Lung (tissue), 17 donors: ENCODE measurements at places on chromosomes 4 and X. TPM values are rescaled to one million over a fixed set of nuclear protein-coding genes. Genes with fewer than 3 reads are reported as not detected.
A peak's percentile ranks its signal among the peaks of the same experiment; 100 is the strongest.

GRCh38 chr4:78971326-78971725 is 32.1 kb upstream of the PAQR3 start:
- no peak overlapping the region for H3K4me3 ChIP-seq
- no peaks in the 10 kb centered on the region for H3K36me3 ChIP-seq
- DNase-seq = peak; percentile 14
- H3K4me1 ChIP-seq = no peaks in the 10 kb centered on the region

- DNase-seq = no peak
- no peaks in the 10 kb centered on the region for H3K4me1 ChIP-seq
- no peak overlapping the region for H3K4me3 ChIP-seq
- no peaks in the 10 kb centered on the region for H3K27me3 ChIP-seq
Observed at GRCh38 chrX:132063862-132064261, 40.8 kb downstream of the STK26 start.

The CXorf49 gene
- not detected for total RNA-seq

The KLKB1 gene
- total RNA-seq = 0.31 TPM

- H3K4me1 ChIP-seq = no peaks in the 10 kb centered on the region
- H3K36me3 ChIP-seq = no peaks in the 10 kb centered on the region
- H3K27me3 ChIP-seq = no peaks in the 10 kb centered on the region
- no peak overlapping the region for H3K27ac ChIP-seq
Observed at GRCh38 chr4:168483811-168484210, 3.5 kb upstream of the DDX60L start.

DNA sequence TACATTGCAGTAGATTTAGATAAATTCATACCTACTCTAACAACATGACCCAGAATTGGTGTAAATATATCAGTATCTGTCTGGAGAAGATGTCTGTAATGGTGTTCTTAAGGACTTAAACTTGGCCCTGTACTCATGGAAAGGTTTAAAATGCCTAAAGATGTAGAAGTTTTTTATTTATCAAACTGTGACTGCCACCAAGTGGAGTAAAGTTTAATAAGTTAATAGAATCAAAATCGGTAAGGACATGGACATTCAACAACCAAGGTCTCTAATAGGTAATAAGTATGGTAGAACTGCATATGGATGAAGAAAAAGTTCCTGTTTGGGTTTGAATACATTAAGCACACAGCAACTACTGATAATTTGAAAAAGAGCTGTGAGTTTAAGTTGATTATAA is 474.0 kb upstream of the NDST3 start:
- no peak overlapping the region for H3K27ac ChIP-seq
- H3K36me3 ChIP-seq = no peaks in the 10 kb centered on the region
- H3K27me3 ChIP-seq = no peaks in the 10 kb centered on the region
- H3K4me3 ChIP-seq = no peak overlapping the region
- peak; percentile 59 for DNase-seq
- H3K4me1 ChIP-seq = no peaks in the 10 kb centered on the region

The SLC38A5 gene
- total RNA-seq = 65.3 TPM

DNA sequence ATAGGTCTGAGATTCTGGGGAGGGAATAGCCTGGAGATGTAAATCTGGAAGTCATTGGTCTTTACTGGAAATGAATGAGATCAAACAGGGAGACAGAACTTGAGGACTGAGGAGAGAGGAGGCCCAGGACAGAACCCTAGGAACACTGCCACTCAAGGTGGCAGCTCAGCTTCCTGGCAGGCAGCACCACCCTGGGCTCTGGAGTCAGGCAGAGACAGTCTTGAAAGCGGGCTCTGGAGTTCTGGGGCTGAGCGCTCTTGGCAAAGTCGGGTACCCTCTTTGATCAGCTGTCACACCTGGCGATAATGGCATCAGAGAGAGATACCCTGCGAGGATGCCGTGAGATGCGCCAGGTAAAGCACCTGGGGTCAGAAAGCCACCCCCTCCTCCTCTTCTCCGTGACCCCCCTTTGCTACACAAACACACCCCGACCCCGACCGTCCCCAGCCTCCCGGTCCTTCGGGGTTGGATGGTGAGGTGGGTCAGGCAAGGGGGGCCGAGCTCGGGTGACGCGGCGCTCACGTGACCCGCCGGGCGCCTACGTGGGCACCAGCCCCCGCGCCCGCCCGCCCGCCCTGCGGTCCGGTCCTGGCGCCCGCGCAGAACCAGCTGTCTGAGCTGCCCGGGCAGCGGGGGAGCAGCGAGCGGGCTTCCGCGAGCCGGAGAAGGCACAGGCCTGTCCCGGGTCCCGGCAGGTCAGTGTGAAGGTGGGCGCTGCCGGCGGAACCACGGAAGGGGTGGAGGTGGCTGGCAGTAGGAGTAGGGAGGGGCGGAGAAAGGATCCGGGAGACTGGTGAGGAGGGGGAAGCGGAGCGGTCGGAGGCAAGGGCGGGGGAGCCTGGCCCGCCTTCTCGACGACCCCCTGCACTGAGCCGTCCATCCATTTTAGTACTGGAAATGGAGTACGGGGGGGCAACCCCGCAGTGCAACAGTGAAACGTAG is at the start of gene TCEAL3:
TSS of gene TCEAL3 (plus strand) at position 600 of the 942 bp plus-strand sequence. CDS start 1,102 bp downstream, outside the sequence.
- no peaks in the 10 kb centered on the region for H3K36me3 ChIP-seq
- peak within 1 kb of the TSS; percentile 77 for H3K4me3 ChIP-seq
- H3K27me3 ChIP-seq = peaks cover 18% of the 10 kb centered on the region
- H3K27ac ChIP-seq = peak within 1 kb of the TSS; percentile 94
- peaks cover 4% of the 10 kb centered on the region for H3K4me1 ChIP-seq

- H3K36me3 ChIP-seq = no peaks in the 10 kb centered on the region
- no peaks in the 10 kb centered on the region for H3K27me3 ChIP-seq
- no peak overlapping the region for H3K27ac ChIP-seq
- no peak overlapping the region for H3K4me3 ChIP-seq
- H3K4me1 ChIP-seq = no peaks in the 10 kb centered on the region
Observed at GRCh38 chrX:51292421-51292820, 40.2 kb upstream of the NUDT10 start.

GRCh38 chrX:154714925-154715324 is 36.0 kb downstream of the GAB3 start:
- no peak overlapping the region for H3K4me3 ChIP-seq
- H3K4me1 ChIP-seq = peaks cover 5% of the 10 kb centered on the region
- DNase-seq = peak; percentile 64
- H3K27ac ChIP-seq = no peak overlapping the region

The RASSF6 gene
- 2.7 TPM for total RNA-seq

The CT45A10 gene
- total RNA-seq = not detected

The OPRPN gene
- total RNA-seq = not detected

- no peaks in the 10 kb centered on the region for H3K4me1 ChIP-seq
- DNase-seq = peak; percentile 2
- H3K36me3 ChIP-seq = no peaks in the 10 kb centered on the region
- peaks cover 5% of the 10 kb centered on the region for H3K27me3 ChIP-seq
- no peak overlapping the region for H3K4me3 ChIP-seq
- no peak overlapping the region for H3K27ac ChIP-seq
Observed at GRCh38 chrX:28582511-28582910, 4.7 kb upstream of the IL1RAPL1 start.

The NIPAL1 gene
- total RNA-seq = 2.1 TPM

DNA sequence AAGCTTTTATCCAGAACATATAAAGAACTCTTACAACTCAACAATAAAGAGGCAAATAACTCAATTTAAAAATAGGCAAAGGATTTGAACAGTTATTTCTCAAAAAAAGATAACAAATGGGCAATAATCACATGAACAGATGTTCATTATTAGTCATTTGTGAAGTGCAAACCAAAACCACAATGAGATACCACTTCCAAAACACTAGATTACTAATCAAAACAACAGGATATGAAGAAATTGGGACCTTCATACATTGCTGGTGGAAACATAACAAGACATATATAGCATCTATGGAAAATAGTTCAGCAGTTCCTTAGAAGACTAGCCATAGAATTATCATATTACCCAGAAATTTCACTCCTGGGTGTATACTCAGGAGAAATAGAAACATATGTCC is 224.6 kb downstream of the FBXO8 start:
- H3K4me3 ChIP-seq = no peak overlapping the region
- DNase-seq = no peak
- peaks cover 13% of the 10 kb centered on the region for H3K4me1 ChIP-seq
- H3K27me3 ChIP-seq = no peaks in the 10 kb centered on the region
- H3K36me3 ChIP-seq = no peaks in the 10 kb centered on the region
- no peak overlapping the region for H3K27ac ChIP-seq

The HELT gene
- total RNA-seq = 2.5 TPM

GRCh38 chr4:144739511-144740033 is 93.6 kb downstream of the HHIP start:
- H3K4me1 ChIP-seq = no peaks in the 10 kb centered on the region
- no peak overlapping the region for H3K4me3 ChIP-seq
- DNase-seq = no peak
- H3K36me3 ChIP-seq = no peaks in the 10 kb centered on the region

The SORCS2 gene
- total RNA-seq = 2.7 TPM

DNA sequence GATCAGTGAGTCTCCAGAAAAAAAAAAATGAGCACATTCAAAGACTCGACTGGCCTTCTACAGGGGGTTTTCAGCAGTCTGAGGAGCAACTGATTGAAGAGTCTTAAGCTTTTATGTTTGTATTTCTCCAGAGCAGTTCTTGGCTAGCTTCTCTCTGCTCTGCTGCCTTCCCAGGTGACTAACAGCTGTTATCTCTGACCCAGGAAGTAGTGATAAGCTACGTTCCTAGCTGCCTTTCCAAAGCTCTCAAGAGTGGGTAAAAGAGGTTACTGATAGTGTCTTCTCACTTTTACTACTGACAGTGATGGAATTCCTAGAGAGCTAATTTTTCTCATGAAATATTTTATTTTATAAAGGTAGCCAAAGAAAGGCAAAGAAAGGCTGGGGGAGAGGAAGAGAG is 66.6 kb downstream of the ENOX2 start:
- H3K27me3 ChIP-seq = no peaks in the 10 kb centered on the region
- H3K27ac ChIP-seq = no peak overlapping the region
- H3K4me1 ChIP-seq = peaks cover 5% of the 10 kb centered on the region
- H3K4me3 ChIP-seq = no peak overlapping the region
- H3K36me3 ChIP-seq = no peaks in the 10 kb centered on the region

DNA sequence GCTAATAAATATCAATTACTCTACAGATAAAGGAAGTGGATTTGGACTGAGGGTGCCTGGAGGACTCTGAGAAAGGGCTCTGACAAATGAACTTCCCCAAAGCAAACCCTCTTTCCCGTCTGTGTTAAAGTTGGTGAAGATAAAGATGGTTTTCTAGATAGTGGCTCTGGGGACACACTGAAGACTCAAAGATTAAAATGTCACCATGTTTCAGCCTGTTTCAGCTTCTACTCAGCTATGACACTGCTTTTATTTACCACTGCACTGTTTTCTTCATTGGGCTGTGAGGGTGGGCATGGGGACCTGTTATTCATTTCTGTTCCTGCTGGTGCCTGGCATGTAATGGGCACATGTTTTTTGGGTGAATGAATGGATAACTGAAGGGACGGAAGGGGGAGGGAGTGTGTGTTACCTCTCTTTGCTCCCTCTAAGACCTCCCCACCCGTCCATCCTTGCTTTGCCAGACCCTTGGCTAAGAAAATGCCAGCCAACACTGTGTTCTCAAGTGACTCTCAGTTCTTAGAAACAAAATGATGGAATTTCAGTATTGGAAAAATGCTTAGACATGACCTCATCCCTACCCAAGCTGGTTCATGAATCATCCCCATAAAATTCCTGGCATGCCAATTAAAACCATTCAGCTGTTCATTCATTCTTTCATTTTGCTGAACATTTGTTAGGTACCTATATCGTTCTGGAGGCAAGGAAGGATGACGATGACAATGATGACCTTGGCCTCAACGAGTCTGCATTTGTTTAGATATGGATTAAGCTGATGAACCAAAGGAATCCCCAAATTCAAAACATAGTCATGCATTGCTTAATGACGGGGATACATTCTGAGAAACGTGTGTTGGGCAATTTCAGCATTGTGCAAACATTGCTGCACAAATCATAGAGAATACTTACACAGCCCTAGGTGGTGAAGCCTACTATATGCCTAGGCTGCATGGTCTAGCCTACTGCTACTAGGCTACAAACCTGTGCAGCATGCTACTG is 13.4 kb upstream of the STK32B start:
- peak; percentile 40 for DNase-seq
- no peak overlapping the region for H3K4me3 ChIP-seq
- no peaks in the 10 kb centered on the region for H3K27me3 ChIP-seq
- H3K27ac ChIP-seq = no peak overlapping the region
- H3K36me3 ChIP-seq = no peaks in the 10 kb centered on the region

The SUPT20HL2 gene
- total RNA-seq = not detected

DNA sequence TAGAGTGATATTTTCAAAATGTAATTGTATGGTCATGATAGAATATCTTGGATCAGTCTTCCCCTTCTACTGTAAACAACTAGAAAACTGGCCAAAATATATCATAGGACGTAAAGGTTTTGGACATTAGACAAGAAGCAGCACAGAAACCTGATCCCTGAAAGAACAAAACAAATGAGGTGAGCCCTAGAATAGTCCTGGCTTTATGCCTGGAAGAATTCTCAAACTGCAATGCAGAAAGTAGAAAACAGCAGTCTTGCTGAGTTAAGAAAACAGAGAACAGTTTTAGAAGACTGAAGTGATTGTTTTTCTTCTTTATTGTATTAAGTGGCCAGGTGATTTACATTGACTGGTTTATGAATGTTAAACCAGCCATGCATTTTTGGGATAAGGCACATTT is 19.5 kb downstream of the NSUN7 start:
- H3K4me3 ChIP-seq = no peak overlapping the region
- no peaks in the 10 kb centered on the region for H3K27me3 ChIP-seq
- no peak for DNase-seq
- peaks cover 7% of the 10 kb centered on the region for H3K4me1 ChIP-seq
- H3K27ac ChIP-seq = no peak overlapping the region

The SPANXD gene
- total RNA-seq = not detected

The FABP2 gene
- total RNA-seq = not detected

DNA sequence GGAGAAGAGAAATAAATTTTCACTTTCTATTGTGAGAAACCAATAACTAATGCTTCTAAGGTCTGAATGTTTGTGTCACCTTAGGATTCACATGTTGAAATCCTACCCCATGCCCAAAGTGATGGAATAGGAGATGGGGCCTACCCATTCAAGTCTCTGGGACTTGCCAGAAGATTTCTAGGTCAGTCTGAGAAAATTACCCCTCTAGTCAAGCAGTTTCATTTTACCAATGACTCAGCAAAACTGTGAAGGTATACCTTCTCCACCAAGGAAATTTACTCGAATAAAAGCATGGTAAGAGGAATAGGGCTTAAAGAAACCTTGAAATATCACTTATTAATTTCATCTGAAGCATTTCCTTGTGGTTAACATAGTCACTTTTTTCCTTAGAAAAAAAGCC is 23.5 kb upstream of the PAPSS1 start:
- no peak overlapping the region for H3K27ac ChIP-seq
- no peak for DNase-seq
- no peak overlapping the region for H3K4me3 ChIP-seq
- no peaks in the 10 kb centered on the region for H3K36me3 ChIP-seq
- no peaks in the 10 kb centered on the region for H3K27me3 ChIP-seq

DNA sequence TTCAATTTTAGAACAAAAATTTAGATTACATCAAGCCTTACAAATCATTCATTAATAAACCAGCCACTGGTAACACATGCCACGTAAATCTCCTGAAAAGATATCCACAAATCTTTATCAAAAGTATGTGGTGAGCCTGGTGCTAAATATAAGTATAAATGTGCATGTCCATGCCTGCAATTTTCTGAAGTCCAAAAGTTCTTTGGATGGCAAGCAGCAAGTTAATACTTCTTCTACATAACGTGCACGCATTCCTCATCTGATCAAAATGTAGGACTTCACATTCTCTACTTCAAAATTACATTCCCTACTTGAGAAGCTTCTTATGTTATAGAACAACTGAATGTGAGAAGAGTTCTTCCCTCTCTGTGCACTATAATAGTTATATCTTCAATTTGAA is 49.8 kb downstream of the HHIP start:
- no peak overlapping the region for H3K4me3 ChIP-seq
- H3K27me3 ChIP-seq = no peaks in the 10 kb centered on the region
- no peak overlapping the region for H3K27ac ChIP-seq
- H3K36me3 ChIP-seq = no peaks in the 10 kb centered on the region
- DNase-seq = no peak
